Activated CD4-positive, alpha-beta T cell treated with anti-CD3 and anti-CD28 coated beads for 1 hour (primary cell): ENCODE measurements at places on chromosomes 11 and 22.

- no peak for DNase-seq
Observed at GRCh38 chr11:6703247-6704063, 20.3 kb upstream of the MRPL17 start.

DNA sequence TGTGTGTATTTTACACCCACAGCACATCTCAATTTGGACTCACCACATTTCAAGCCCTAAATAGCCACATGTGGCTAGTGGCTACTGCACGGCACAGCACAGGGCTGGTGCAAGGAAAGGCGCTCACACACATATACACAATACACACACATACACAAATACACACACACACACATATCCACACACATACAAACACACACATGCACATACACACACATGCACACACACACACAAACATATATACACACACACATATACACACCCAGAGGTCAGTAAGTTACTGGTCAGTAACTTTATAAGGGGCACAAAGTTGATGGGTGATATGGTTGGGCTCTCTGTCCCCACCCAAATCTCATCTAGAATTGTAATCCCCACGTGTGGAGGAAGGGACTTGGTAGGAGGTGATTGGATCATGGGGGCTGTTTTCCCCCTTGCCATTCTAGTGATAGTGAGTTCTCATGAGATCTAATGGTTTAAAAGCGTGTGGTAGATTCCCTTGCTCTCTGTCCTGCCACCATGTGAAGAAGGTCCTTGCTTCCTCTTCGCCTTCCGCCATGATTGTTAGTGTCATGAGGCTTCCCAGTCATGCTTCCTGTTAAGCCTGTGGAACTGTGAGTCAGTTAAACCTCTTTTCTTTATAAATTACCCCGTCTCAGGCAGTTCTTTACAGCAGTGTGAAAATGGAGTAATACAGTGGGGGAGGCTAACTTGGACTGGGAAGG lies 37.6 kb upstream of the DKK3 start:
- DNase-seq: no peak

- no peak for DNase-seq
Observed at GRCh38 chr22:35638410-35638809, 9.8 kb upstream of the APOL6 start.

- no peak for DNase-seq
Observed at GRCh38 chr11:103384652-103385051, 275.4 kb downstream of the DYNC2H1 start.

- no peak for DNase-seq
Observed at GRCh38 chr11:46489656-46490560, 98.3 kb upstream of the CHRM4 start.

DNA sequence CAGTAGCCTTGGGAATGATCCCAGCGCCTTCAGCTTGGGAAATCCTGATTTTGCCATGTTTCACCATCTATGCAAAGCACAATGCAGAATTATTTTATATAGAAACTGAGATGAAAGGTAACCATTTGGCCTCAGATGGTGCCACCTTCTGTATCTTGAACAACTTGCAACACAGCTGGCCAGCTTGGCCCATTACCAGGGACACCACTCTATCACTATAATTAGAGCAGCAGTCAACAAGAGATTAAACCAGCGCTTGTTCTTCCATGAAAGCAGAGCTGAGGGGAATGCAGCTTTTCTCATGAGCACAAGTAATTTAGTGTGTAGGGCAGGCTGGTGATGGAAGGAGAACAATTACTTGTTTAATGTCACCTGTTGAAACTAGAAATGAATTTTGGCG lies 6.7 kb upstream of the ZDHHC13 start:
- no peak for DNase-seq

GRCh38 chr11:71339396-71339881 lies 87.1 kb upstream of the SHANK2 start:
- no peak for DNase-seq

DNA sequence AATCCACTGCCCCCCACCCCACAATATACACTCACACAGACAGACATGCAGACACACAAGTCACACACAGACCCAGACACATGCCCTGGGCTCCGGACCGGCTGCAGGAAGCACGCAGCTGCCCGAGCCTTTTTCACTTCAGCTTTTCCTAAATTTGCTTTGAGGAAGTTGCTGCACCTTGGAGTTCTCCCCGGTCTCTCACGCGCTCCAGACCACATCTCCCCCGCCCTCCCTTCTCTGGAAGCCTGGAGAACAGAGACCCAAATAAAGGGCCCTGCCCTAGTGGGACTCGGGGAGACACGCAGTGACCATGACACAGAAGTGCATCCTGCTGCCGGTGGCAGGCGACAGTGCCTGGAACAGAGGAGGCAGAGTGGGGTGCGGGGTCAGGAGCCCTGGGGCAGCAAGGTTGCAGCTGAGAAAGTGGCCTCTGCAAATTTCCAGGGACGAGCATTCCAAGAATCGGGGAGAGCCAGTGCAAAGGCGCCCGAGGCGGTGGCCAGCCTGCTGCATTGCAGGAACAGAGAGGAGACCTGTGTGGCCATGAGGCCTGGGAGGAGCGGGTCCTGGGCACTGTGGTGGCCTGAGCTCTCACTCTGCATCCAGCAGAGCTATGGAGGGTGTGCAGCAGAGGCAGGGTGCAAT lies 19.1 kb downstream of the RPL3 start:
- no peak for DNase-seq

GRCh38 chr11:70210530-70210929 lies 7.4 kb downstream of the FADD start:
- DNase-seq: no peak

- no peak for DNase-seq
Observed at GRCh38 chr22:19811211-19811621, 43.5 kb downstream of the GNB1L start.

GRCh38 chr11:3022982-3023381 lies 30.9 kb upstream of the NAP1L4 start:
- DNase-seq: no peak

GRCh38 chr11:118929501-118930093 lies 3.9 kb upstream of the BCL9L start:
- peak; percentile 57 for DNase-seq

DNA sequence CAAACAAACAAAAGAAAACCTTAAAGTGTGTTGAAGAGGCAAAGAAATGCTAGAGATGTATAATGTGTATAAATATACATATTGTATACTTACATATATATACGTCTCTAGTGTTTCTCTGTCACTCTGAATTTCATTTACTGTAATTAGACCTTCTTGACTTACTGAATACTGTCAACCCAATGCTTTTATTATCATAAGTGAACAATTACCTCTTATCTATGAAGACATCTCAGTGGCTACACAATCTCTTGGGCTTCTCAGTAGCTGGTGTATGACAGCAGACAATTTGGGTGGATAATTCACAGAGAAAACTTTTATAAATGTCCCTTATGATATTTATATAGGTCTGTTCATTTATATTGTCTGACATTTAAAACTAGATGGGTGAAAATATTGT lies 664.1 kb upstream of the ANO3 start:
- DNase-seq: no peak

GRCh38 chr22:49930596-49931412 lies 12.4 kb downstream of the CRELD2 start:
- DNase-seq: no peak

- DNase-seq: no peak
Observed at GRCh38 chr11:111135778-111136570, 109.6 kb upstream of the POU2AF2 start.

- DNase-seq: peak; percentile 59
Observed at GRCh38 chr11:118343981-118344515, at the start of gene CD3G. Gene CD3G, plus strand, starts transcription at chr11:118344344. Its CDS starts 80 bp downstream, at chr11:118344424.

- no peak for DNase-seq
Observed at GRCh38 chr22:45010532-45010900, 711 bp upstream of the PHF21B start.
